Endodermal cell (in vitro differentiated cells): ENCODE measurements at places on chromosomes 1 and 21. TPM values are rescaled to one million over a fixed set of nuclear protein-coding genes. Genes with fewer than 3 reads are reported as not detected.
A peak's percentile ranks its signal among the peaks of the same experiment; 100 is the strongest.

GRCh38 chr21:40120940-40121575 lies 253.8 kb downstream of the PCP4 start:
- H3K4me1 ChIP-seq: no peaks in the 10 kb centered on the region
- DNase-seq: no peak
- H3K27me3 ChIP-seq: no peaks in the 10 kb centered on the region
- H3K36me3 ChIP-seq: peaks cover 49% of the 10 kb centered on the region
- no peak overlapping the region for H3K27ac ChIP-seq

DNA sequence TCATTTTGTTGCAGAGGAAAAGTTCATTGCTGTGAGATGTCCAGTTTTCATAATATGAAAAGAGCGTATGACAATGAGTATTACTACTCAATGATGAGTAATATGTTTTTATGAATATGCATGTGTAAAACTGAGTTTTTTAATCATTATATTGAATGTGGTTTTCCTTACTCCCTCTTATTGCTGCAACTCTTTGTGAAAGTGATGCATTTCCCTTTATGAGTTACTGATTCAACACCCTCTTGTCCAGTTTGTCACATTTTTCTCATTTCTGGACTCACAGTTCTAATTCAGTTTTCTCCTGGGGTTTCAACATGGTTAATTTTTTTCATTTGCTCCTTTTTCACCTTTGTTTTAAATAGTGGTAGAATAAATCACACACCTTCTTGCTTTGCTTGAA lies 35.2 kb upstream of the KCNJ15 start:
- peak overlapping the region; percentile 15 for H3K4me3 ChIP-seq
- DNase-seq: no peak
- no peaks in the 10 kb centered on the region for H3K27me3 ChIP-seq
- no peaks in the 10 kb centered on the region for H3K36me3 ChIP-seq
- no peaks in the 10 kb centered on the region for H3K4me1 ChIP-seq

DNA sequence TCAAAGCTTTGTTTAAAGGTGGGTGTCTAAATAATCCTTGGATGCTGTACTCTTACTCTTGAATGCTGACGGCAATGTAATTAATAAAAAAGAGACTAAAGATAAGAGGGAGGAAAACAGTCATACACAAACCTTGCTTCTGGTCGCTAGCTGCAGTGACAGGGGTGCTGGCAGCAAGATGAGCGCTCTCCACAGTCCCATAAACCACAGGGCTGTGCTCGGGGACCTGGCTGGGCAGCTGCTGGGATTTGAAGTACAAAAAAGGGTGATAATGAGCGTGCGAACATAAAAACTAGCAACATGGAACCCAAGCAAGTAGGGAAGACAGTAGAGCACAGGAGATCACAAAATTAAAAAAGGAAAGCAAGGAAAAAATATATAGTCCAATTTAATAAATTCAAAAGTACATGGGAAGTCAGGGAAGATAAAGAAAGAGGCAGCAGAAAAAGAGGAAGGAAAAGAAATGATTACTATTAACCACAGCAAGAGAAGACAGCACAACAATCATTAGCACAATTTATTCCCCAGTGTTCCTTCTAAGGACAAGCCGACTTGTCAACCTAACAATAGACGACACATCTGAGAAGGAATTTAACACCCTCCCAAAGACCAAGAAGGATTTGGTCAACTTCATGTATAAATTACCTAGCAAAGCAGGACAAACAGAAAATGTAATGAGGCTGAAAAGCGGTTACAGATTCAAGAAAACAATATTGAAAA lies 162.9 kb upstream of the HP1BP3 start:
- no peak for DNase-seq
- H3K4me1 ChIP-seq: no peaks in the 10 kb centered on the region
- H3K27ac ChIP-seq: peak overlapping the region; percentile 52
- H3K27me3 ChIP-seq: no peaks in the 10 kb centered on the region

- no peak overlapping the region for H3K27ac ChIP-seq
- H3K36me3 ChIP-seq: no peaks in the 10 kb centered on the region
- no peaks in the 10 kb centered on the region for H3K4me1 ChIP-seq
- no peak overlapping the region for H3K4me3 ChIP-seq
Measured at GRCh38 chr21:25360593-25360992, 246.7 kb downstream of the MRPL39 start.

Gene GIPC2
- 0.61 to 2.4 TPM (median 2.1 TPM) in 3 replicates for total RNA-seq

Gene AK5
- 1.9 to 2.8 TPM (median 2.0 TPM) in 3 replicates for total RNA-seq

Gene NBL1
- total RNA-seq: 32.4 and 33.2 TPM in 2 replicates
